ENCODE measurements at places on chromosomes 5 and 9.

- DNase-seq: no peak
These were observed at the start of gene MAST4 for GRCh38 chr5:66595756-66596635. MAST4 (plus strand) TSS chr5:66596393; CDS start chr5:66596656, 263 bp downstream.

- DNase-seq: no peak
These were observed 68.9 kb downstream of the PTCH1 start for GRCh38 chr9:95447660-95448420.

GRCh38 chr5:132905938-132906337, 32.5 kb downstream of the LEAP2 start:
- DNase-seq: no peak

GRCh38 chr9:121372239-121373010, 2.4 kb upstream of the STOM start:
- no peak for DNase-seq

GRCh38 chr5:74382987-74383593, 257.4 kb downstream of the ENC1 start:
- DNase-seq: no peak

GRCh38 chr5:159547466-159548195, 217.3 kb upstream of the IL12B start:
- DNase-seq: no peak

DNA sequence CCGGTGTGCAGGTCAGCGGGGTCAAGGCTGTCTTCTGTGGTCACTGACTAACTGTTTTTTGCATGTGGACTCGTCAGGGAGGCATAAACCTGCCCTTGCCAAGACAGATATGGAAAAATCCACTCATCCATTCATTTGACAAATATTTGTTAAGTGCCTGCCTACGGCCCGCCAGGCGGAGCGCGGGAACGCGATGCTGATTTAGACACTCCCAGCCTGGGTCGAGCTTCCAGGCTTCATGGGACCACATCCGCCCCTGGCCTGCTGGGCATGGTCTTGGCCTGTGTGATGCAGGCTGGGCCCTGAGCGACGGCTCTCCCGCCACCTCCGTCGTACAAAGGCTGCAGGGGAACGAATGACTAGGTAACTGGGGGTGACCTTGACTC, 18.1 kb downstream of the MYMK start:
- DNase-seq: no peak

DNA sequence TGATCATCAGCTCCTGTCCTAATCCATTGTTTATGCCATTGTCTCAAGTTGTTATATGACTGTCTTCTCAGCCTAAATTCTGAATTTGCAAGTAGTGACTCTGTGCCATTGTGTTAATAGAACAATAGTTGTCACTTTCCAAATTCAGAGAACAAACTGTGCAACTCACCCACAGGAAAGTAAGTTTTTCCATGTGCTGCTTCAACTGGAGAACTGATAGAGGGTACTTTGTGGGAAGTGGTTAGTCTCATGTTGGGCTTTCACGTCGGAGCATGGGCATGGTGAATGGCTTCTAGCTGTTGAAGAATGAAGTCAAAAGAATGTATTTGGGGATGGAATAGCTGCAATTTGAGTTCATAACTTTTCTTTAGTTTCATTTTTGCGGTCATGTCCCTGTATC, 146.0 kb downstream of the CD180 start:
- no peak for DNase-seq

- peak; percentile 6 for DNase-seq
These were observed 22.1 kb upstream of the NDST1 start for GRCh38 chr5:150485693-150486401.

DNA sequence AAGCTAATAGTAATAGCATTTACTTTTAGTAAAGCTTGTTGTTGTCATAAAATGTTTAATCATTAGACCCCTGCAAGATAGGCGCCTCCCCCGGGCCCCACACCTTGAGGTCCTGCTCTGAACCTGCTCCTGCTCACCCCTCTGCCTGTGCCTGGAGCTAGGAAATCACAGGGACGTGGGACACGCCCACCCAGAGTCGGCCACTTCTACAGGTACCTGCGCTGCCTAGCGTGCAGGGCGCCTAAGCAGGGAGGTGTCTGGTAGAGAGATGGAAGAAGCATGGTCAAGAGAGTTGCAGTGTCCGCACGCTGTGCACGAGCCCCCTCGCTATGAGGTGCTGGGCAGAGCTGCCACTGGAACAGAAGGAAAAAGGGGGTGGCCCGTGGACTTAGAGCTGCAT, 52.6 kb downstream of the HINT1 start:
- DNase-seq: no peak

DNA sequence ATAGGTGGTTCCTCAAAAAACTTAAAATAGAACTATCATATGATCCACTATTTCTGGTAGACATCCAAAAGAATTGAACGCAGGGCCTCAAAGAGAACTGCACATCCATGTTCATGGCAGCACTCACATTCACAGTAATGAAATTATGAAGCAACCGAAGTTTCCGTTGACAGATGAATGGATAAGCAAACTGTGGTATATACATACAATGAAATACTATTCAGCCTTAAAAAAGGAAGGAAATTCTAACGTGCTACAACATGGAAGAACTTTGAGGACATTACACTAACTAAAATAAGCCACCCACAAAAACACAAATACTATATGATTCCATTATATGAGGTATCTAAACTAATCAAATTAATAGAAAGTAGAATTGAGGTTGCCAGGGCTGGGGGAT, 18.5 kb downstream of the CENPK start:
- no peak for DNase-seq

- DNase-seq: no peak
These were observed 7.7 kb upstream of the PHYKPL start for GRCh38 chr5:178240341-178240741.

GRCh38 chr5:75167345-75167744, 69.3 kb downstream of the ANKRD31 start:
- DNase-seq: no peak

- DNase-seq: no peak
These were observed 40.7 kb downstream of the STXBP1 start for GRCh38 chr9:127652733-127653132.

DNA sequence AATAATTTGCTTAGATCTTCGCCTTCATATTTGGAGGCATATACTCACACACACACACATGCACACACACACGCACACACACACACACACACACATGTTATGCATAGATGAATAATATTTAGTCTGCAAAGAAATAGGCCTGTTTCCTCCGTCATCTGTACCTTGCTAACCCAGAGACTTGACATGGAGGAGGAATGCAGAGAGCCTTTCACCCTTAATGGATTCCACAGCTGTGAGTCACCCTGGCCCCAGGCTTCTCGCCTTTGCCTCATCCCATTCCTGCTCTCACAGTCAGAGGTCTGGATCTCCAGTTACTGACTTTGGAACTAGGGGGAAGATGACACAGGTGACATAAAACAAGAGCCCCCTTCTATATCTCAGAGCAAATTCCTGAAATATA, 29.7 kb downstream of the ZNF462 start:
- no peak for DNase-seq

GRCh38 chr9:14768405-14769229, 46.1 kb upstream of the CER1 start:
- DNase-seq: no peak

GRCh38 chr9:129204840-129205239, 26.8 kb upstream of the IER5L start:
- DNase-seq: no peak

DNA sequence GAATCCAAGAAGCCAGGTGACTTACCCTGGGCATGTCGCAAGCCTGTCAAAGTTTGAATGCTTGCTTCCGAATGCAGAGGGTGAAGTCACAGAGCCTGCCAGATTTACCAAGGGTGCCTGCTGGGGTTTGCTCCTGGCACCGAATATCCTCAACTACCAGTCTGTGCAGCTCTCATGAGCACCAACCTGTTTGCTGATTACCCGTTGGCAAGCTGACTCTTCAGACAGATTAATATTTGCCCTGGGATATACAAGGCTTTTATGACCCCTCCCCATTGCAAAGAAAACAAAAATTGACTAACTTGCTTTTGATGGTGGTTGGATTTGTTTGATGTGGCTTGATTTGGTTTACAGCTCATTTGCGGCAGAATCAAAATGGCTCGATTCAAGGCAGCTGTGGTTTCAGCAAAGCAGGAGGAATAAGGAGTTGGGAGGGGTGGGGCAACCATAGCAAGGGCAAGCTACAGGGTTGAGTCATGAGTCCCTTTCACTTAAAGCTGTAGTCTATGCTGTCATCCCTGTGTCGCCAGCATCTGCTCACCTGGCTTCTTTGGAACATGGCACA, 82.3 kb upstream of the AGXT2 start:
- peak; percentile 22 for DNase-seq

GRCh38 chr5:75044406-75044805, 8.0 kb downstream of the GCNT4 start:
- no peak for DNase-seq

DNA sequence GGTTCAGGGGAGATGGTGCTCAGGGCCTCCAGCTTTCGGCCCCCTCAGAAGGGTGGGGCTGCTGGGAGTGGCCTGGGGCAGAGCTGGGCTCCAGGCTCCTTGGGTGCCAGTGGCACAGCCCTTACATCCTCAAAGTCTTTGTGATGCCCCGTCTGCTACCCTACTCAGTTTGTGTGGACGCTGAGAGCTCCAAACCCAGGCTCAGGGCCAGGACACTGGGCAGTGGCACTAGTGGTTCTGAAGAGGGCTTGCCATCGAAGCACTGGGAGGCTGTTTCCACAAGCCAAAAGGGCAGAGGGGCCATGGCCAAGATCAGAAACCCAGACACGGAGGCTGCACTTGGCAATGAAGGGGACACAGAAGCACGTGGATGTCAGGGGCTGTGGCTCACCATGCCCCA, 99.1 kb downstream of the GABBR2 start:
- no peak for DNase-seq

GRCh38 chr9:136342181-136343120, 15.1 kb downstream of the GPSM1 start:
- DNase-seq: no peak

DNA sequence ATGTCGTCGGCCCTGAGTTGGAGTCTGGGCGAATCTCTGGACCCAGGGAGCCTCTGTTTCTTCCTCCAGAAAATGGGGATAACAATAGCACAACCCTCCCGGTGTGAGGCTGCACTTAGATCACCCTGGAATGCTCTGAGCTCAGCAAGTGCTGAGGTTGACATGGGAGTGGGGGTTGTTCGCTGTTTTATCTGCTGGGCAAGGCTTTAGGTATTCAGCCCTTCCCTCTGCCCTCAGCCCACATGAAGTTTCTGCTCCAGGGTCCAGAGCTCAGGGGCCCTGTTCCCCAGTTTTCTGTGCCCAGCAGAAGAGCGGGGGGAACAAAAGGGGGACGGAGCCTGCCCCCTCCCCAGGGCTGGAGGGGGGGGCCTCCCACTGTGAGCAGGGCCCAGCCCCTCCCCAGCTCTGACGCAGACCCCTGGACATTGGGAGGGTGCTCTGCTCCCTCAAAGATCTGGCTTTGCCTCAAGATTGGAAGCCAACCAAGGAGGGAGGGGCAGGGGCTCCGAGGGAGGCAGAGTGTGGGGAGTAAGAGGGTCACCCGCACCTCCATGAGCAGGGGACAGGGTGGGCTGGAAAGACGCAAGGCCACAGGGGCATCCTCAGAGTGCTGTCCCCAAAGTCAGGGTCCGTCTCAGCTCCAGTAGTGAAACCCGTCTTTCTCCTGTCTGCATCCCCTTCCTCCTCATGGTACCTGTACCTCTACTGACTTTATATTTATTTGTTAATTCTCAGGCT, 215.6 kb downstream of the C9orf50 start:
- DNase-seq: no peak

GRCh38 chr9:109163194-109163593, 3.9 kb downstream of the FRRS1L start:
- no peak for DNase-seq

DNA sequence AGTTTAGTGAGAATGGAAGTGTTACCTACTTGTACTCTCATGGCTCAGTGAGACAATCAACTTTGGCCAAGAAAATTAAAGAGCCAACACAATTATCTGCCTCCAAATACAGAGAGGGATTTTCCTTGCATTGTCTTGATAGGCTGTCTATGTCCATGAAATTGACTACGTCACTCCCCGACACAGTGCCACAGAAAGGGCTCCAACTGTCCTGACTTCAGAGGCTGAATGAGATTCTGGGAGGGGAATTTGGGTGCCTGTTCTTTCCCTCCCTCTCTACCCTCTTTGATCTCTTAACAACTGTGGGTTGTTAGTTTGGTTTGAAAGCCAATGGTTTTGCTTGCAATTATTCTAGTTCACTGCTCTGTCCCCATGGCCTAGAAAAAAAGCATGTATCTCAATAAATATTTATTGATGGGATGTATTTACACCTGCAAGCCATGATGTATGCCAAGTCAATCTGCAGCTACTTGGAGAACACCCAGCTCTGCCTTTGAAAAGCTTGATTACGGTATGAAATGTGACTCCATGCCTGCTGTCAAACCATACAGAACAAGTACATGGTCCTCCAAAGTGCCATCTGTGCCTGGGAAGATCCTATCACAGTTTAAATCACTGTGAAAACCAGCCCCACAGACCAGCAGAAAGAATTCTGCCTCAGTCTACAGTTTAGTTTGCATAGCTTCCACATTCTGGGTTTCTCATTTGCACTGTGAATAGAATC, 37.3 kb downstream of the CAPSL start:
- DNase-seq: no peak

GRCh38 chr5:94945656-94946055, 327.2 kb downstream of the SLF1 start:
- no peak for DNase-seq

DNA sequence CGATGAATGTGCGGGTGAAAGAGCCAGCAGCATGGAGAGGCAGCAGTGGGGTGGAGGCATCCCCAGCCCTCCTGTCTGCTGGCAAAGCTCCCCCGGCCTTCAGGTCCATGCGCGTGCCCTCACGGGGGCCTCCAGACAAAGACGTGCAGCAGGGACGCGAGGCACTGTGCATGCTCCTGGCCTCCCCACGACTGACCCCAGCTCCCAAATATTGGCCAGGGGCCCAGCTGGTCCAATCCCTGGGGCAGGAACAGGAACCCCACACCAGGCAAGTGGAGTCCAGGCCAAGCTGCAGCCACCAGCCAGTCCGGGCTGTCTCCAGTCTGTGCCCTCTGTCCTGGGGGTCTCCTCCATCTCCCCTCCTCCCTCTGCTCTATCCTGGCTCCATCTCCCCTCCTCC, 33.5 kb upstream of the LRRC14B start:
- no peak for DNase-seq

DNA sequence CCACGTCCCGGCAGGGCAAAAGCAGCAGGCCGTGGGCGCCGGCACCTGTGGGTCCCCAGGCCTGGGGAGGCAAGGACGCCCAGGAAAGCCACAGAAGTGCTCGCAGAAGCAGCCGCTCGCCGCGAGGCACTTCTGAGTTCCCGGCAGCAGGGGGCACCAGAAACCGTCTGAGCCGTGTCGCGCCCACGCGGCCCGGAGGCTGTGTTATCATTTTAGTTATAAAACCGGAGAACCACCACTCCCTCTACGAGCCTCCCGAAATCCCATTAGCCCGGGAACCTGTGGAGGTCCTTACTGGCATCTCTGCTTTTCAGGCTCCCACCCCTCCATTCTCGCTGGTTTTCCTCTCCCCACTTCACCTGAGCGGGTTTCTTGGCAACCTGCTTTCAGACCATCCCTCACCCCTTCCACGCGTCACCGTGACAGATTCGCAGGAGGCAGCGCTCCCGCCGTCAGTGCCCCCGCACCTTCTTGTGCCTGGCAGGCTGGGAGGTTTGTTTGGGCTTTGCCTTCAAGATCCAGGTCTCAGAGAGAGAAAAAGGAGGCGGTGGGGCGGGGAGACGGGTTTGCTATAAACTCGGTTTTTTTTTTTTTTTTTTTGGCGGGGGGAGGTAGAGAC, 2.3 kb downstream of the GDNF start:
- DNase-seq: peak; percentile 5

- DNase-seq: no peak
These were observed 340.2 kb downstream of the ADAMTS6 start for GRCh38 chr5:65141493-65141892.

Data from activated T-helper 1 cell treated with anti-CD3 and anti-CD28 coated beads, Interleukin-2, amount 50 U/mL, for 16 hours (primary cell).